Common myeloid progenitor, CD34-positive (primary cell): ENCODE measurements at places on chromosomes 7 and 10.
A peak's percentile ranks its signal among the peaks of the same experiment; 100 is the strongest.

- no peak for DNase-seq
Measured at GRCh38 chr7:92608380-92609322, 18.5 kb upstream of the FAM133B start.

DNA sequence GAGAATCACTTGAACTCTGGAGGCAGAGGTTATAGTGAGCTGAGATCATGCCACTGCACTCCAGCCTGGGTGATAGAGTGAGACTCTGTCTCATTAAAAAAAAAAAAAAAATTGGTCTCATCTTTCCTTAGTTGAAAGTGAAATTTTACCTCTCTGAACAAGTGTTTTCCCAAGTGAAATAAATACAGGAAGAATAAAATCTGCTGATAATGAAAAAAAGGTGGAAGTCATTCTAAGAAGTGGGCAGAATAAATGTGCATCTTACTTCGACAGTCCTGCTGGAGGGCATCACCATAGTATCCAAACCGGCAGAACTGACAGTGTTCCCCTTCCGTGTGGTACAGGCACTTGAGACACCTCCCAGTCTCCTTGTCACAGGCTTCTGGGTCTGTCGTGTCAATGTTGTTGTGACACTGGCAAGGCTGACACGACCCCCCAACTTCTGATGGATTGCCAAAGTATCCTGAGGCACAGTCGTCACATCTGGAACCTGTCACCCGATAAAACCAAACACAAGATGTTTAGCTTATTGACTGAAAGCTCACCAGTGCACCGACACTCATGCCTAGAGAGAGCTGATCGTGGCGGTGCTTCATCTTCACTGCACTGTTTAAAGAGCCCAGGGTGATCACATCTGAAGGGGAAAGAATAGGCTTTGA is 49.6 kb downstream of the LAMB1 start:
- DNase-seq: no peak

DNA sequence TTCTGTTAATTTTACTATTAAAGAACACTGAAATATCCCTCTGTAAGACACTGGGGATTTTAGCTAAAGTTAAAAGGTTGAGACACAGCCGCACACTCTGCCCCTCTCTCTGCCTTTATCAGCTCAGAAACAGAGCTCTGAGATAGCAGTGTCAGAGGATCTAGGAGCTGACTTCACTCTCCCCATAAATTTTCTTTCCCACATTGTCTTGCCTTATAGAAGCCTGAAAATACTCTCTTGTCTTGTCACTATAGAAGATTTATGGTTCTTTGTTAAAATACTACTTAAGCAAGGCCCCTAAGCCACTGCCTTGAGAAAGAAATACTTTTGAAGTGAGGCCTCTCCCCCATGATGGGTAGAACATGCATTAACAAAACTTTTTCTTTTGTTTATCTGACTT is 105.7 kb upstream of the C10orf90 start:
- no peak for DNase-seq

- DNase-seq: no peak
Measured at GRCh38 chr10:28891058-28891713, 213.9 kb downstream of the BAMBI start.

DNA sequence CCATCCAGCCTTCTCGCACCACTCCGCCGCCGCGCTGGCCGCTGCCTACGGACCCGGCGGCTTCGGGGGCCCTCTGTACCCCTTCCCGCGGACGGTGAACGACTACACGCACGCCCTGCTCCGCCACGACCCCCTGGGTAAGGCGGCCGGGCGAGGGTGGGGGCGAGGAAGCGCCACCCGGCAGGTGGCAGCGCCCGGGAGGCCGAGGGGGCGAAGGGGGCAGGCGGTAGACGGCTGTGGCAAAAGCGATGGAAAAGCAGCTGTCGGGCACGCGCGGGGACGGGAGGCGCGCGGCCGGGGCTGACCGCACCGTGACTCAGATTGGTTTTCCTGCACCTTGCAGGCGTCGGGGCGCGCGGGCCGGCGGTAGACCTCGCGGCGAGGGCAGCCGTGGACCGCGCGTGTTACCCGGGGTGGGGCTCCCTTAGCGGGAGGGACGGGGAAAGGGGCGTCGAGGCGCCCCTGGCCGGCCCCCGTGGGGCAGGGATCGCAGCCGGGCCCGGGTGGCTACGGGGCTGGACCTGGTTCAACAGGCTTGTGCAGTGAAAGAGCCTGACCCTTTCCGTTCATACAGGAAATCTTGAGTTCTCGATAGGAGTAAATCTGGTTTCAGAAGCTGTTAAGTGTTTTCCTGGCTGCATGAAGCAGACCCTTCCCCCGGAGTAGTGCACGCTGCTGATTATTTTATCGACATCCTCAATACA is 608 bp downstream of the HHEX start:
- peak; percentile 100 for DNase-seq

DNA sequence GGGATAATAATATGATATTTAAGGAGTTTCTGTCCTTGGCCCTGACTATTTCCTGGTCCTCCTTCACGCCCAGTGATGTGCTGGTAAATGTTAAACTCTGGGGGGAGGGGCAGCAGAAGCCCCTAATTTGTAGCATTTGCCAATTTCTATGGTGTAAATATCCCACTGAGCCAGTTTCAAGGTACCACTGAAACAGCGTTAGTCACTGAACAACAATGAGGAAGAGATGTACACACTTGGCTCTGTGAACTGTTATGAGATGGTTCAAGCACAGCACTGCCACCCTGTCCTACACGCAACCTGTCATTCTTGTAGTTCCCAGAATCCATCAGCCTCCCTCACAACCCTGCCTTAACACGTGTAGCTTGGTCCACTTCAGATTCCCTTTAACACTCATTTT is 39.8 kb downstream of the MET start:
- DNase-seq: no peak
